Stimulated activated CD4-positive, alpha-beta T cell treated with anti-CD3 and anti-CD28 coated beads, TNF-alpha, amount 100 ng/mL, for 24 hours (primary cell): ENCODE measurements at places on chromosomes 5 and 9.

- DNase-seq = no peak
These were observed 174.4 kb downstream of the CARTPT start for GRCh38 chr5:71893451-71893850.

DNA sequence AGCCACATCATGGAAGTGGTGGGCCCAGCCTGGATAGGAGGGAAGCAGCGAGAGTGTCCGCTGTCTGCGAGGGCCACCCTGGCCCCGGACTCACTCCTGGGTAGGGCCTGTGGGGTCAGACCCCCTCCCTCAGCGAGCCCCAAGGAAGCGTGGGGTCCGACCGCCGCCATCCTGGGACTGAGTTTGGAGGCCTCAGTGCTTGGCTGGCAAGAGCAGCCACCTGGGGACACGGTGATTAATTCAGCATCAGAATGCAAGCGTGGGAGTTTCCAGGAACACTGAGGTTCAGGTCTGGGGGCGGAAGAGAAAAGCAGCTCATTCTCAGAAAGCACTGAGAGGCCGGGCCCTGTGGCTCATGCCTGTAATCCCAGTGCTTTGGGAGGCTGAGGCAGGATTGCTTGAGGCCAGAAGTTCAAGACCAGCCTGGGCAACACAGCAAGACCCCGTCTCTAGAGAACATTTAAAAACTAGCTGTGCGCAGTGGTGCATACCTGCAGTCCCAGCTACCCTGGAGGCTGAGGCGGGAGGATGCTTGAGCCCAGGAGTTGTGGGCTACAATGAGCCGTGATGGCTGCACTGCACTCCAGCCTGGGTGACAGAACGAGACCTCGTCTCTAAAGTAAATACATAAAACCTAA, 18.3 kb upstream of the CAMSAP1 start:
- DNase-seq = peak; percentile 77

GRCh38 chr5:79578876-79579275, 33.4 kb upstream of the TENT2 start:
- no peak for DNase-seq

DNA sequence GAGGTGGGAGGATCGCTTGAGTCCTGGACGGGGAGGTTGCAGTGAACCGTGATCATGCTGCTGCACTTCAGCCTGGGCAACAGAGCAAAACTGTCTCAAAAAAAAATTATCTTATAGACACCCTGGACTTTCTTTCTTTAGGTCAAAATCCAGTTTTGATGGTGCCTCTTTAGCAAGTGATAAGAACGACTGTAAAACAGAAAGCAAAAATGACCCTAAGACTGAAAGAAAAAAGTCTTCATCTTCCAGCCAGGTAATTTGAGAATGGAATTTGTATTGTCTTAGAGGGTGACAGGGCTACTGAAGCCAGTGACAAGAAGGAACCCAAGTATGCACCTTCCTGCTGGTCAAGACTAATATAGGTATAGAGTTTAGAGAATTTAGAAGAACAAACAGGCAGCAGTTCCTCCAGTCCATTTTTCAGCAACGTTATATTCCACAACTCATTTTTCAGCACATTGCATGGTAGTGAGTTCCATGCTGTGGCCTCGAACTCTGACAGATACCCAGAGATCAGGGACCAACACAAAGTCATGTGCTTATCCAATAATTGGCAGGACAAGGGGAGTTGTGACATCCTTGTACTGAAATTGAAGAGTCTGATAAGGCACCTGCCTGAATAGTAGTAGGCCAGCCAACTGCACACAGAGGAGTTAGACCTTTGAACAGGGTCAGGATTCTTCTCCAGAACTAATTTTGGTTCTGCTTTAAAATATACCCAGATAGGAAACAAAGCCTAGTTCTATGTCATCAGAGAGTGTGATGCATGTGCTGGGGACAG, 46.5 kb downstream of the GRAMD2B start:
- DNase-seq = no peak

DNA sequence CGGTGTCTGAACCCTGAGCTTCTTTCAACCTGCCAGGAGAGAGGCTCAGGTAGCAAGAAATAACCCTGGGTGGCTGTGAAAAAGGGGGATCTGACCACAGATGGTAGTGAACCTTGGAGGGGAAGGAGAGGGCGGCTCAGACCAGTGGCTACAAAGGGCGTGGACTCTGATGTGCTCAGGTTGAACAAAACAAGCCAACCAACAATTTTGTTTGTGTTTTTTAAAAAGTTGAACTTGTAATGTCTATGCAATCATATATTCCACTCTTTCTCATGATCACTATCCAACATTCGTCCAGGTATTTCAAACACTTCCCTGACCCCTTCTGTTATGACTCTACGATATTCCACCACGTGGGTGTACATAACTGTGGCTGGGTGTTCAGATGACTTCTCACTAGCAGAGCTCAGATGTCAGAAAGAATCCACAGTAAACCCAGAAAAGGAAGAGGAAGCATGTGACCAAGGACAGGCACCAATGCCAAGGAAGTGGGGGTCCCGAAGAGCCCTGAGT, 20.0 kb downstream of the PTPN3 start:
- DNase-seq = no peak

GRCh38 chr5:2300421-2300820, 417.7 kb upstream of the IRX4 start:
- no peak for DNase-seq

GRCh38 chr5:123554601-123555000, 42.6 kb downstream of the CSNK1G3 start:
- no peak for DNase-seq

- DNase-seq = no peak
These were observed 14.7 kb upstream of the RAB14 start for GRCh38 chr9:121216271-121216805.

- no peak for DNase-seq
These were observed 63.7 kb upstream of the FANCC start for GRCh38 chr9:95381221-95381620.

- no peak for DNase-seq
These were observed 85.8 kb downstream of the NUDT12 start for GRCh38 chr5:103476811-103477210.

DNA sequence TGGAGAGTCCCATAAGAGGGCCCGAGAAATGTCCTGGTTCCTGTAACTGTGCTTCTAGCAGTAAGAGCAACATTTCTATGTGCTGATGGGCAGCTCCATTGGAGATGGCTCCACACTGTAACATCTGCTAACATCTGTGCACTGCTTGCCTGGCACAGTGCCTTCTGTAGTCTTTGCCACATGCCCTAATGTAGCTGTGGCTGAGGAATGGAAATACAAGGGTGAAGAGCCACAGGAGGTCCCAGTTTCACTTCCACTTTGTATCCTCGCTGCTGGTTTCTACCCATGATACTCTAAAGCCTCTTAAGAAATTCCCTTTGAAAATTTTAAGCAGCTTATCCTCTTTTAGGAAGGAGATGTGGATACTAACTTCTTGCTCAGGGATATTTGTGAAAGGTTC, 97.4 kb downstream of the HOMER1 start:
- DNase-seq = no peak

DNA sequence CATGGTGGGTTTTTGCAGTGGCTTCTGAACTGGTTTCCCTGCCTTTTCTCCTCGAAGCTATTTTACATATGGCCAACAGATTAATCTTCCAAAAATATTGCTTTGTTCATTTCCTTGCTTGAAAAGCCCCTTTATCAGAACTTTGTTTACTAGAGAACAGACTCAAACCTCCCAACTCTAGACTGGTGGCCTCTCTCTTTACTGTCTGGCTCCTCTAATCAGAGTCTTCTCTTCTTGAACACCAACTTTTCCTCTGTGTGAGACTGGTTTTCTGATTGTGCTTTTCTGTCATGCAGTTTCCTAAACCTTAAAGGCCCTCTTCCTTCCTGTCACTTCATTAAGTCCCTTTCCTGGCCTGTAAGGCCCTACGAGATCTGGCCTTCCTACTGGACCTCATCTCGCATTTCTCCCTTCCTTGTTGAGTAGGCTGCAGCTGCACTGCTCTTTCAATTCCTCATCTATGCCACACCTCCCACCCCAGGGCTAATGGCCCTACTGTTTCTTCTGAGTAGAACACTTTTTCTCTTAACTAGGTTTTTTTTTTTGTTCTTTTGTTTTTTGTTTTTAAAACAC, 5.7 kb downstream of the C9orf43 start:
- DNase-seq = no peak

DNA sequence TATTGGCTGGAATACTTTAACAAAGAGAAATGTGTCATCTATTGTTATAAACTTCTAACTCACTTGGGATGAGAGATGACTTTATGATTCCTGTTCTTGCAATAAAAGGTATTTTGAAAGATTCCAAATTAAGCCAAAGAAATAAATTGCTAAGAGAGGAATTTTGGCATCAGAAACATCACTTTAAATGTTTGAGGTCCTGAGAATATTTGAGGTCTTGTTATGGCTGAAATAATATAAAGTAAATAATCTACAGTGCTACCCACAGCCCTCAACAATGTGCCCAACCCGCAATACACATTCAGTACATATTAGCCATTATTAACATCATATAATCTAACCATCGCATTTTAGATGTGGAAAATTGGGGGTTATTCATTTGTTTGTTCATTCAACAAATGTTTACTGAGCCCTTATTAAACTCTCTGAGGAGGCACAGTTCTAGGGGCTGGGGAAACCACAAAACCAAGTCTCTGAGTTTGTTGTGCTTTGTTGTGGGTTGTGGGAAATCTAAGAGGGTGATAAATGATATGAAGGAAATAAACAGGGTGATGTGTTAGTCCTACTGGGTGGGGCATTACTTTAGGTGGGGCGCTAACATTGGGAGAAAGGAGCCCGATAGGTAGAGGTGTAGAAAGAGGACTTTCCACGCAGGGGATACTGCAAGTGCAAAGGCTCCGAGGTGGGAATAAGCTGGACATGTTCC, 135.2 kb upstream of the CLINT1 start:
- DNase-seq = no peak

DNA sequence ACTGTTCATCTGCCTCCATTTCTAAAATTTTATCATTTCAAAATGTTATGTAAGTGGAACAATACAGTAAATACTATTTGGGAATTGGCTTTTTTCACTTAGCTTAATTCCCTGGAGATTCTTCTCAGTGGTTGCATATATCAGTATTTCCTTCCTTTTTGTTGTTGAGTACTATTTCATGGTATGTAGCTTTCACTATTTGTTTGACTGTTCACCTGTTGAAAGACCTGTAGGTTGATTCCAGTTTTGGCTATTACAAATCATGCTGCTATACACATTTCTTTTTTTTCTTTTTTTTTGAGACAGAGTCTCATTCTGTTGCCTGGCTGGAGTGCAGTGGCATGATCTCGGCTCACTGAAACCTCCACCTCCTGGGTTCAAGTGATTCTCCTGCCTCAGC, 33.0 kb upstream of the PWWP2A start:
- DNase-seq = no peak
